ENCODE measurements at places on chromosomes 4 and X.

DNA sequence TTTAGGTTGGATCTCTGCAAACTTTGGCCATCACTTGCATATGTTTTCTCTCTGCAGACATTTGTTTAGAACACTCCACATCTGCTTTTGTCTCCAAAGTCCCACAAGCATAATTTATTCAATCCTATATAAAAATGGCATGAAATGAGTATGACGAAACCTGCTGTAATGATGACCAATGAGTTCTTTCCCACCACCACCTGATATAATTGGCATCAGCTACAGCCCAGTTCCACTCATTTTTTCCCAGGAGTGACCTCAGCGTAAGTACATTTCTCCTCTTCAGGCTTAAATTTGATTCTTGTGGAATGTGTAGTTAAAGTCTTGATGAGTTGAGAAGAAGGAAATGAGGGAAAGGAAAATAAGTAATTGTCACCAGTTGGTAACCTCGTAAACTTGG lies 205.1 kb downstream of the AWAT2 start:
- no peak for DNase-seq

GRCh38 chr4:17722356-17722700 lies 59.1 kb downstream of the FAM184B start:
- DNase-seq: no peak

DNA sequence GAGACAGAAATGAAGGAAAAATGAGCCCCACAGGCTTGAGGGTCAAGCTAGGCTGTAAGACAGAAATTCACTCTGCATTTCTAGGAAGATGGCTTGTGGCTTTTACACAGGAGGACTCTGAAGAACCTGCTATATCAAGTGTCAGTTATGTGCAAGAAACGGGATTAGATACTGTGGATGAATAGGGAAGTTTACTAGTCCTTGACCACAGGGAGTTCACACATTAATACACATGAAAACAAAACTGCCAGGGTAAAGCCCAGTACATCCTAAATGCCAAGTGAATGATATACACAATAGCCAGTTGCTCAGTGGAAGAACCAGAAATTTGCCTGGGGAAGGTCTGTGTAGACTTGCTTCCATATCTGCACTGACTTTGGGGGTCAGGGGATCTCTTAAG lies 53.5 kb downstream of the TMEM131L start:
- DNase-seq: no peak

GRCh38 chrX:67585401-67585800 lies 41.6 kb downstream of the AR start:
- no peak for DNase-seq

- no peak for DNase-seq
Observed at GRCh38 chrX:80648023-80648422, 161.7 kb downstream of the BRWD3 start.

GRCh38 chrX:31333165-31333831 lies 261.5 kb upstream of the FTHL17 start:
- DNase-seq: no peak

All from activated CD4-positive, alpha-beta T cell treated with anti-CD3 and anti-CD28 coated beads, Interleukin-2, amount 50 U/mL, for 24 hours (primary cell).